ENCODE measurements at places on chromosomes 4 and X.

GRCh38 chrX:24243692-24244091, 70.2 kb downstream of the SUPT20HL2 start:
- no peak for DNase-seq

- DNase-seq: peak; percentile 55
Observed at GRCh38 chrX:53317365-53318069, 36.1 kb upstream of the IQSEC2 start.

- DNase-seq: no peak
Observed at GRCh38 chr4:75584067-75584466, 28.2 kb downstream of the ODAPH start.

- DNase-seq: no peak
Observed at GRCh38 chr4:168739886-168740285, 243.0 kb downstream of the PALLD start.

GRCh38 chr4:115053313-115053712, 60.1 kb downstream of the NDST4 start:
- DNase-seq: no peak

Data from activated T-cell treated with anti-CD3 and anti-CD28 coated beads for 24 hours (primary cell).